ENCODE measurements at places on chromosomes 4 and X.

DNA sequence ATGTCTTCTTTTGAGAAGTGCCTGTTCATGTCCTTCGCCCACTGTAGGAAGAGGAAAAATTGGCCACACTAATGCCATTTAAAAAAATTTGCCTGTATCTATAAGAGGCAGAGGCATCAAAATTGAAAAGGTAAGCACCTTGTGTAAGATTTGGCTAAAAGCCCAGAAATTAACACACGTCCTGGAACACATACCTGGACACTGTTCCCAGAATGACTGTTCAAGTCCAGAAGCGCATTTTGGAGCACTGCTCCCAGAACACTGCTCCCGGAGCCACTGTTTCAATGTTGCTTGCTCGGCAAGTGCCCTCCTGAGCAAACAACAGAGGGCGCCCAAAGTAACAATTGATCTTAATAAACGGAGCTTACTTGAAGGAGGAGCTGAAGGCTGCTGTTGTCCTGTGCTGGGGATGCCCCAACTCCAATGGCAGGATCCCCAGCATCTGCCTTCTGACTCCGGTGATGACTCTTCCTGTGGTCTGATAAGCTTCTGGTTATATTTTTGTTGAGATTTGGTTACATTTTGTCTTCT is 1958.6 kb downstream of the C4orf33 start:
- no peak for DNase-seq

GRCh38 chrX:120287513-120288112 is 23.6 kb downstream of the TMEM255A start:
- no peak for DNase-seq

GRCh38 chrX:19688426-19688825 is 173.1 kb upstream of the MAP3K15 start:
- no peak for DNase-seq

GRCh38 chrX:48999030-48999429 is 3.0 kb downstream of the GRIPAP1 start:
- no peak for DNase-seq

DNA sequence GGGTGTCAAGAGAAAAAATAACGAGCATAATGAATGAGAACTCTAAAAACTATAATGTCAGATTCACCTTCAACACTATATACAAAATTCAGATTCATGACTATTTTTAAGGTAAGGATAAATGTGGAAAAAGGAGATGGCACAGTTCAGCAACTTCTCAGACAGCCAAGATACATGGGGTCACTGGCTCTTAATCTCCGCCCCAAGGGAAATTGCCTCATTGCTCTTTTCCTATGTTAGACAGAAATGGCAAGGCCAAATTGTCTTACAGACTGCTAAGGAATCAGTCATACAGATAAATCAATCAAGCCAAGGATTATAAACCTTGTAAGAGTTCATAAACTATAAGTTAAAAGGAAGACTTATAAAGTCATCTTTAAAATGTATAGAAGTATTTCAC is 183.4 kb downstream of the OPHN1 start:
- no peak for DNase-seq

DNA sequence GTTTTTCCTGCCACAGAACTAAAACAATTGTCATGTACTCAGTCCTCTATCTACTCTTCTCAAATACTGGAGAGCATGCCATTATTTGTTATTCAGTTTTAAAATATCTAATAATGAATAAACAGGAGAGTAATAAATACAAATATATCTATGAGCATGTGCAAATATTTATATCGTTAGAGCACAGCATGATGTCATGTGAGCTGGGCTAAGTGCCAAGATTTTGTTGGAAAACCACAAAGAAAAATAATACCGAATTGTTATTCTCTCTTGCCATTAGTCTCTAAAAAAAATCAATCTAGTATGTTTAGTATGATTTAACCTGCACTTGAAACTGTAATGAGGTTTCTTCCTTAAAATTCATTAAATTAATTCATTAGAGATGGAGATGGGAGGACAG is 97.3 kb downstream of the DDX60 start:
- DNase-seq, result no peak

- DNase-seq, result no peak
These were observed 91.5 kb upstream of the ZNF827 start for GRCh38 chr4:146029939-146030710.

Measured in activated CD8-positive, alpha-beta memory T cell treated with anti-CD3 and anti-CD28 coated beads for 4 hours (primary cell).